ENCODE measurements at places on chromosomes 3 and 15.

GRCh38 chr3:171258316-171258715, 201.9 kb downstream of the TNIK start:
- DNase-seq: no peak

DNA sequence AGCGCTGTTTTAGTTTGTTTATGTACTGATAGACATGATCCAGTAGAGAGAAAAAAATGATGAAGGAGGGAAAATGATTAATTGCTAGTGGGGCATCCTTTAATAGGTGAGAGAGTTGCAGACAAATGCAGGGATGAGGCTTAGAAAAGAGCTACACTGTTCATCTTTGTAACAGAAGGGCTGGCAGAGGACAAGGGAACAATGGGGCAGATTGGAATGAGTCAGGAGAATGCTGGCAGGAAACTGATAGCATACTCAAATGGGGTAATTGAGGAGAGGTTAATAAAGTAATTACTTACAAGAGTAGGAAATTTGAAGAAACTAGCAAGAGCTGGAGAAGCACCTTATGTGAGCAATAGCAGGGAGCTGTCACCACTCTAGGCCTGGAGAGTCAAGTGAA, 170.9 kb downstream of the OXSM start:
- DNase-seq: no peak

- no peak for DNase-seq
Observed at GRCh38 chr3:71022551-71023335, 560.8 kb downstream of the FOXP1 start.

DNA sequence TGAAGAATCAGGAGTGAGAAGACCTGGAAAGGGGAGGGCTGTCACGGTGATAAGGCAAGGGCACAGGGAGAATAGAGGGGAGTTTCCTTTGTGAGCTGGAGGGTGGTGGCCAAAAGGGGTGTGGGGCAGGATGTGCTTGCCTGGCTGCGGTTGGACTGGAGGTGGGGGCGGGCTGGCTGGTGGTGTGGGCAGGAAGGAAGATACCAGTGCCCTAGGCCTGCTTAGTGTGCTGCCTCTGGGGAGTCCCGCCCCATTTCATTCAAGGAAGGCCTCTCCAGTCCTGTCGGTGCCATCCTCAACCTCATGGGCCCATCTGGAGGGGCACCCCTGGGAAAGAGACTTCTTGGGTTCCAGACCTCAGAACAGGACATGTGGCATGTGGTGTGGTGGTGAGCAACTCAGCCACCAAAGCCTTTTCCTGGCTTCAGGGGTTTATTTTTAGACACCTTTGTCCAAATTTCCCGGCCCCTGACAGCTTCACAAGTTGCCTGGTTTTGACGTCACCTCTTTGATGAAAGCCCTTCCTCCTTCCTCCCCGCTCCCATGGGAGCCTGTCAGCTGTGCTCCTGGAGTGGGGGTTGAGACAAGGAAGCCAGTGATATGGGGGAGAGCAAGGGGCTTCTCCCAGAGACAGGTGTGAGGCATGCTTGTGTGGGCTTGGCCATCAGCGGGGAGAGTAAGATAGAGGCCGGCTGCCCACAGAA, 15.6 kb downstream of the TEX264 start:
- DNase-seq: no peak

- DNase-seq: no peak
Observed at GRCh38 chr15:58459045-58459444, 27.3 kb downstream of the LIPC start.

DNA sequence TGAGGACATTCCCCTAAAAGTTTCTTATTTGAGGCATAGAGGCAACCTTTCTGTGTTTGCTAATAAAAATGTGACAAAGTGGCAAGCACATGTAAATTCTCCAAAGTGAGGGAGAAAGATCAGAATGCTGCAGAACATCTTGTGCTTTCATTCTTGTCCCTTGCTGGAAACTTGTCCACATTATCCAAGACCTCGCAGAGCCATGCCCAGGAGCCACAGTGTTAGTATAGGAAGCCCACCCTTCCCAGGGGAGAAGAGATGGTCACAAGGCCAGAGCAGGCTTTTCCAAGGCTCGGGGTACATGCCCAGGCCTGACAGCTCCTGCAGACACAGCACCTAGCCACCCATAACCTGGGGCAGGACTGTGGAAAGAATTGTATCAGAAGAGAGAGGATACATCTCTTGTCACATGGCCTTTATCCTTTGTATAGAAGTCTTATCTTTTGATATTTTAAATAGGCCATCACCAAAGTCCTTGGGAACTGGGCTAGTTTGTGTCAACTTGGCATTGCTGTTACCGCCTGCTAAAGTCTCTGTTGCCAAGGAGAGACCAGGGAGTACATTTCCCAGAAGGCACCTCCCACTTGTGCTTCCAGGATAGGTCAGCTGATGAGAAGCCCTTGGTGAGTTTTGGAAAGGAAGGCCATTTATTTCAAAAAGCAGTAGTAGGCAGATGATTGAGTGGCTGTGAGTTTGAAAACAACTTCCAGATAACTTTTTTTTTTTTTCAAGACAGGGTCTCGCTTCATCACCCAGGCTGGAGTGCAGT, 10.5 kb downstream of the DLEC1 start:
- DNase-seq: no peak

- DNase-seq: no peak
Observed at GRCh38 chr15:60162968-60163355, 158.9 kb downstream of the FOXB1 start.

Data from AG04449 (cell line).